ENCODE measurements at places on chromosomes 16 and 17.

- DNase-seq = no peak
Measured at GRCh38 chr17:66375121-66375520, 72.7 kb downstream of the PRKCA start.

GRCh38 chr16:71357681-71358080 lies 842 bp upstream of the CALB2 start:
- no peak for DNase-seq

DNA sequence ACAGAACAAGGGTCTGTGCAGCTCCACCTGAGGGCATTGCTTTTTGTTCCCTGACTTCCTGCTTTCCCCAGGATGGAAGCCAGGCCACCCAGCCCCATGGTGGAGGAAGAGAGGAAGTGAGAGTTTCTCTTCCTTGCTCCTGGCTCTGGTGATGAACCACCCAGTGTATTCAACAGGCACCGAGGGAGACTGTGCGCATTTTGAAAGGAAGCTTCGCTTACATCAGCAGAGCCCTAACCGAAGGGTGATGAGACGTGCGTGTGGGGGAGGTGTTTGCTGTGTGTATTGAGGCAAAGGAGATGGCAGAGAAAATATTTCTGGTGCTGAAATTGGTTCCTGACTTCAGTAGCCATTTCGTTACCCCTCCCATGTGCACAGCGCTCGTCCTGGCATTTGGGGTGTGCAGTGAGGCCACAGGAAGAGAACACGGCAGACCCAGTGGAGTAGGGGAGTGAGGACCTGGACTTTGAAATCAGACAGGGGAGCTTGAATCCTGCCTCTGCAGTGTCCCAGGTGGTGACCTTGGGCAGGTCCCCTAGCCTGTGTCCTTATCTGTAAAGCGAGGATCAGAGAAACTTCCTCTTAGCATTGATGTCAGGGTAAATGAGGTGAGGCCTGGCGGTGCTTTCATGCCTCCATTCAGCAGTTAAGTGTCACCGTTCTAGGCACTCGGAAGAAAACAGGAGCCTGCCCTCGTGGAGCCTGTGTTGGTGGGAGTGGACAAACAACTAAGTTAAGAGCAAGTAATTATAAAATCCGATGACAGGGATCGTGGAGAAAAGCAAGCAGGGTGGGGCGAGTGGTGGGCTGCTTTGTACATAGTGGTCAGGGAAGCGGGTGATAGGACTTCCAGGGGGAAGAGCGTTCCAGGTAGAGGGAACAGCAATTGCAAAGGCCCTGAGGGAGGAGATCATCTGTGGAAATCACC lies 7.4 kb downstream of the CMIP start:
- DNase-seq = no peak

DNA sequence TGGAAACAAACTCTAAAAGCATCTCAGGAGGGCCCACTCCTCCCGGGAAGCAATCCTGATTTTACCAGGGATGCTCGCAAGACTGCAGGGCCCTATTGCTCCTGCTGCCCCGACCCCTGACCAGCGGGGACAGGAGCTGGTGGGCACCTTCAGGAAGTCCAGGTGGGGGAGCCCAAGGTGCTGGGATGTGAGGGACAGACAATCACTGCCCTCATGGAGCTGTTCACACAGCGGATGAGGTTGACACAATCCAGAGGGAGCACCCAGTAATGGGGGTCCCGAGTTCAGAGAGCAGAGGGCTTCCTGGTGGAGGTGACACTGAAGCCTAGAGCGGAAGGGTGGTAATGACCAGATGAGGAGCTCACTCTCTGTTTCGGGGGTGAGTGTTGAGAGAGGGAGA lies 126.2 kb downstream of the FOXL1 start:
- DNase-seq = no peak

DNA sequence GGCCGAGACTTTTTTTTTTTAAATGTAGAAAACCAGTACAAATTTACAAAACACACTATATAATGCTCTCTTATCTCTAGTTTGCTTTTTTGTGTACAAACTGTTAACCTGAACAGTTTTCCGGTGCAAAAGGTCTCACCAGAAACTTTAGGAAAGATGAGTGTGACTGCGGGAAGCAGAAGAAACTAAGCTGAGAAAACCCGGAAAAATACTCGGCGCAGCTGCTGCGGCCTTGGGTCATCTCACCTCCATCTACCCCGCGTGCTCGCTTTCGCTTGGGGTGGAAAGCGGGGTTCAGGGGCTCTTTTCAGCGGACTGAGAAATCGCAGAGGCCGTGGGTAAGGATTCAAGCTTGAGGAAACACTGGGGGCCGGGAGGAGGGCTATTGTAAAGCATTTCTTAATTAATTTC lies 1.8 kb downstream of the SALL1 start:
- DNase-seq = no peak

- DNase-seq = no peak
Measured at GRCh38 chr16:30896889-30897733, 697 bp downstream of the CTF1 start.

- peak; percentile 80 for DNase-seq
Measured at GRCh38 chr17:42659079-42659931, at the start of gene TUBG2. TUBG2 (plus strand) TSS chr17:42659284; CDS start chr17:42659504, 220 bp downstream.

GRCh38 chr17:3888343-3889171 lies 4.3 kb downstream of the CAMKK1 start:
- no peak for DNase-seq

DNA sequence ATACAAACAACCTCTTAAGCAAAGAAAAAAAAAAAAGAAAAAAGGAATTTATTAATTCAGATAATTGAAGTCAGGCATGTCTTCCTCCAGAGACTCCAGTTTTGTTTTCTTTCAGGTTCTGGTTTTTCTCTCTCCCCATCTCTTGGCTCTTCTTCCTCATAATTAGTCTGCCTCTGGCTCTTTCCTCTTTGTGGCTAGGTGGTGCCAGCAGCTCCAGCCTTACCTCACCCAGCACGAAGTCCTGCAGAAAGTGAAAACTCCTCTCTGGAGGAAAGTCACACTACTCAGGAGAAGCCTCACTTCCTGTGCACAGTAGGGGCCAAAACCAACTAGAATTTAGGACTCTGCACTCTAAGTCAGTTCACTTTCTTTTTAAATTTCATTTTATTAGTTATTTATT lies 10.3 kb upstream of the NFAT5 start:
- DNase-seq = no peak

DNA sequence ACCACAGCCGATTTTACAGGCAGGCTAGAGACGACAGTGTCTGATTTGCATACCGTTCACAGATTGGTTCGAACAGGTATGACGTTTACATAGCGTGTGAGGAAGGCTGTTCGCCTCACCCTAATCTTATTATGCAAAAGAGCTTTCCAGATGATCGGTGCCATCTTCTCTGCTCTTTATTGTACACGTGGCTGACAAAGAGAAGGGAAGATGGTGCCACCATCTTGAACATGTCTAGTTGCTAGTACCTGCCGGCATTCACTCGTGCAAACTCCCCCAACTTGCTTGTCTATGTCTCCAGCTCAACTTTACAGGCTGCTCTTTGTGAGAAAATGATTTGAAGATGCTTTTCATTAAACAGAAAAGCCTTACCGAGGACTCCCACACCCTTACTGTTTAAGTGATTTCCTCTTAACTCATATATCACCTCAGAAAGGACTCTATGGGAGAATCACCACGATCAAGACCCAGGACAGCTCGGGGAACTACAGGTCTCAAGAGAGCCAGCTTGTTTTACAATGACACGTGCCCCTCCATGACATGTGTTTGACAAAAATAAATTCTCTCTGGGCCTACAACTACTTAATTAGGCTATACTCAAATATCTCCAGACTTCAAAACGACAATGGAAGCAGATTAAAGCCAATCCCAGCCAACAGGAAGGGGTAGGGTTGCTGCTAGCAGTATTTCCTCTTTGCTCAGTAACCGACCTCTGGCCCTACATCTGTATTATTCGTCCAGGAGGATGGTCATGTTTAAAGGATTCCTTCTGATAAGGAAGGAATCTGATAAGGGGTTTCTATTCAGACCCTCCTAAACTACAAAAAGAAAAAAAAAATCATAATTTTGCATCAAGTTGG lies 480.6 kb downstream of the TMEM114 start:
- no peak for DNase-seq

DNA sequence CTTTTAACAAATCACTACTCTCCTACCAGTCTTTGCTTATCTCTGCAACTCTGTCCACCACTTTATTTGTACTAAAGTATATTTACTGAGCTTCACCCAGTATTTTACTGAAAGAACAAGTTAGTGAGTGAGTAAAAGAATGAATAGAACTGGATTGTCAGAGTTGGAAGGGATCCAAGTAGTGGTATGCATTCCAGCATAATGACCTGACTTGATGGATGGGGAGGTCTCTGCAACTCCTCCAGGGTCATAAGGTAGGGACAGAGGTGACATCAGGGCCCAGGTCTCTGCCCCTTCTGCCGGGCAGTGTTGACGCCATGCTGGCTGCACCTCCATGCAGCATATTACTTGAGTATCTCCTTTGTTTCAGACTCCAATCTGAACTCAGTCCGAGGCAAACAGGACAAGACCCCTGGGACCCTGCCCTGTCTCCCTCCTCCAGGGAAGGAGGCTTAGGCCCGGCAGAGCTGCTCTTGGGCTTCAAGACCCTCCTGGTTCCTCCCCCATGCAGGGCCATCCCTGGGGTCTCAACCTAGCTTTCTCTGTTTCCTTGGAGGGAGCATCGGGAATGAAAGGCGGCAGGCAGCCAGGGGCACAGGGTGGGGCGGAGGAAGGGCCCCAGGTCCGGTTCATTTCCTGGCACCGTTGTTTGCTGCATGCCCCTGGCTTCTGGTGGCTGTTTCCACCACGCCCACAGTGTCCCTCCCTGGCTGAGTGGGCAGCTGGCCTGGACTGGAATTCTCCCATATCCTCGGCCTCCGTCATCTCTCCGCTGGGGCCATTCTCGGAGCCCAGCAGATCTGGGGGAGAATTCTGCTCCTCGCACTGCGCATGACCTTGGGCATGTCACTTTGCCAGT lies 12.4 kb upstream of the ITGA3 start:
- no peak for DNase-seq

- DNase-seq = no peak
Measured at GRCh38 chr16:13453325-13453724, 466.6 kb upstream of the ERCC4 start.

DNA sequence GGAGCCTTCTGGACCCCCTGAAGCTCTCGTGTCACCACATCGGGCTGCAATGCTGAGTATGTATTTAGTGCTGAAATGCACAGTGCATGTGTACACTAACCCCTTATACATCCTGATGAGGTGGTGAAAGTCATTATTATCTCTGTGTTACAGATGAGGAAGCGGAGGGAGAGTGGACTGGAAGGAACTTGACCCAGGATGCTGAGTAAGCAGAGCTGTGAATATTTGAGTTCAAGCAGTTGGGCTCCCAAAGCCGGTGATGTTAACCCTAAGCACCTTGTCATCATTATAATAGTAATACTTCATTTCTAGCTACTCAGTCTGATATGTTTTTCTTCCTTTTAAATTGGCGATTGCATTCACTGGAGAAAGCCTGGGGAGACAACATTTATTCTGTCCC lies 25.9 kb upstream of the NKD1 start:
- DNase-seq = no peak

DNA sequence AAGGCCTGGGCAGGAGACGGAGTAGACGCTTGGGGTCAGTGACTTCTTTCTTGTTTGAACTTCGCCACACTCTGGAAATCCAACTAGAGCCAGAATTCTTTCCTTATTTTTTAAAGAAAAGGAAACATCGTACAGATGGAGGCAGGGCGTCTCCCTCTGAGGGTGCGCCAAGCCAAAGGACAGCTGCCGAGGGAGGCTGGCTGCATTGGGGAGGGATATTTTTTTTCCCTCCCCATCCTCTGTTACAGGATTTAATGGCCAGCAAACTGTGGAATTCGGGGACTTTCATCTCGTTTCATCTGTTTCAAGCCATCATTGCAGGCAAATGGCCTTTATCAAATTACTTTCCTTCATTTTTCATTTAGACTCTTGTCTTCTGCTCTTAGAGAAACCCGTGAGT lies 15.9 kb downstream of the CDK5R1 start:
- DNase-seq = no peak

DNA sequence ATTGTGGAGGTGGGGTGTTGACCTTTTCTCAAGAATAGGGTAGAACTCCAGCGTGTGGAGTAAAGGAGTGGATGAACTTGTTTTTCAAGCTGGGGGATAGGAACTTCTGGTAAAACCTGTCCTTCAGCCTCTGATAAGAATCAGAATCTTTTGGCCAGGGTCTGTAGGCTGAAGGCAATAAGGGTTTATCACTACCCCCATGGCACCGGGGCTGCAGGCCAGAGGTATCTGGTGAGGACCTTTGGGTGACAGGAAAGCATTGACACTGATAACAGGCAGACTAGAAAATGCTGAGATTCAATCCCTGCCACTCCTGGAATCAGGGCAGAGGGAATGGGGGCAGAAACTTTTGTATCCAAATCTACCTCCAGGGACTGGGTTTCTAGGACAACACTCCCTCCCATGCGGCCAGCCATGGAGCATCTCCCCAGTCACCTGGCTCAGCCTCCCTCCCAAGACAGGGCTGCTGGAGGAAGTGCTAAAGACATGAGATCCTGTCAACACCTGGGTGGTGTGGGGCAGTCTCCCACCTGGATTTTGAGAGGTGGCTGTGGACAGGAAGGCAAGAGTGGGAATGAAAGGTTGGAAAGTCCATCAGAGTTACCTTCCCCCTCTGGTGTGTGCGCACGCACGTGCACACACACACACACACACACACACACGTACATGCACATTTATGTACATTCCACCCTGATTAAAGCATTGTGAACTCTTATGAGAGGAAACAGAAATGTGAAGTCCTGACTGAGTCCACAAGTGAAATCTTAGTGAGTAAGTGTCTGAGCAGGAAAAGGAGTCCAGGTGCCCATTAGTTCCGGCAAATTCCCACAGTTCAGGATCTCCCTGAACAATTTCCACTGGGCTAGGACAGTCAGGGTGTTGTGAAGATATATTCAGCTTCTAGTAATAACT lies 53.1 kb upstream of the MARCHF10 start:
- no peak for DNase-seq

DNA sequence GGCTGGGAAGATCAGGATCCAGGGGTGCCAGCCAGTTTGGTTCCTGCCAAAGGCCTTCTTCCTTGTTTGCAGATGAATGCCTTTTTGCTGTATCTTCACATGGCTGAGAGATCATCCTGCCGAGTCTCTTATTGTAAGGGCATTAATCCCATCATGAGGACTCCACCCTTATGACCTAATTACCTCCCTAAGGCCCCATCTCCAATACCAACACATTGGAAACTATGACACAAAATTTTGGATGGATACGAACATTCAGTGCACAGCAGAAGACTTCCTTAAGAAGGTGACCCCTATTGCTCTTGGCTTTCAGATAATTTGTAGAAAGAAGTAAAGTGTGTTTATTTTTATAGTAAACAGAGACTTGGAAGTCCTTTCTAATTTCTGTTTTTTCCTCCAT lies 1164.7 kb upstream of the CDH8 start:
- DNase-seq = no peak

- no peak for DNase-seq
Measured at GRCh38 chr16:26840691-26841090, 226.0 kb upstream of the C16orf82 start.

- DNase-seq = no peak
Measured at GRCh38 chr17:28698253-28698941, 13.3 kb downstream of the PROCA1 start.

DNA sequence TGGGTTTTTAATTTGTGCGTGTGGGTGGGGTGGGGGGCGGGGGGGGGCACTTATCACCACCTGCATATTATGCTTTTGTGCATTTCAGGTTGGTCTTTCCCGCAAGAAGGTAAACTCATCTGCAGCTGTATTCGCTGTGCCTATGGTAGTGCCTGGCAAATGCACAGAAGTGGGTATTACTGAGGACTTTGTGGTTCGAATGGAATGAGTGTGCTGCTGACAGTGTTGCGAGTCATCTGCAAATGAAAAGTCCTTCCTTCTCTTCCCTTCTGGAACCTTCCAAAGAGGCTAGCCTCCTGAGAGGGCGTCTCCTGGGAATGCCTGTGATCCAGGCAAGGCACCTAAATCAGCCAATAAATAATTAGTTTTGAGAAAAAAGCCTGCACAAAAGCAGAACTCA lies 532.9 kb downstream of the MAF start:
- no peak for DNase-seq
